Activated CD8-positive, alpha-beta memory T cell treated with anti-CD3 and anti-CD28 coated beads for 1 hour (primary cell): ENCODE measurements at places on chromosomes 1 and 21.

DNA sequence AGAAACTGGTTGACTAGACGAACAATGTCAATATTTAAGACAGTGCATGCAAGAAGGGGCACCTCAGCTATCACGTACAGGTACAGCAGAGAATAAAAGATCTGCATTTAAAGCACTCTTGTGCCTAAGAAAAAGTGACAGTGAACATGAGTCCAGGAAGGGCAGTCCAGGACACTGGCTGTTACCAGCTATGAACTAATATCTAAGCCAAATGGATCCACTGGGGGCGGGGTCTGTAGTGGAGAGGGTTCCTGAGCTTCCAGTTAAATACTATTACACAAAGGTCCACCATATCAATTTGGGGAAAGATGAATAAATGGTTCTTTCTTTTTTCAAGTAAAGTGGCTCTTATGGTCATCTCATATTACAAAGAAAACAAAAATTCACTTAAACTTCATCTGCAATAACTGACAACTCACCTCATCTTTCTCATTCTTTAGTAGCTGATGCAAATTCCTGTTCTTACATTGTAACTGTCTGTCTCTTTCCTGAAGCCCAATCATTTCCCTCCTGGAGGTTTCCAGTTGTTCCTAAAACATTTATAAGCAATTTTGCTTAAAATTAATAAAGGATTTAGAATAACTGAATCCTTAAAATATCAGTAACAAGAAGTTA lies 24.5 kb downstream of the SSX2IP start:
- no peak for DNase-seq

DNA sequence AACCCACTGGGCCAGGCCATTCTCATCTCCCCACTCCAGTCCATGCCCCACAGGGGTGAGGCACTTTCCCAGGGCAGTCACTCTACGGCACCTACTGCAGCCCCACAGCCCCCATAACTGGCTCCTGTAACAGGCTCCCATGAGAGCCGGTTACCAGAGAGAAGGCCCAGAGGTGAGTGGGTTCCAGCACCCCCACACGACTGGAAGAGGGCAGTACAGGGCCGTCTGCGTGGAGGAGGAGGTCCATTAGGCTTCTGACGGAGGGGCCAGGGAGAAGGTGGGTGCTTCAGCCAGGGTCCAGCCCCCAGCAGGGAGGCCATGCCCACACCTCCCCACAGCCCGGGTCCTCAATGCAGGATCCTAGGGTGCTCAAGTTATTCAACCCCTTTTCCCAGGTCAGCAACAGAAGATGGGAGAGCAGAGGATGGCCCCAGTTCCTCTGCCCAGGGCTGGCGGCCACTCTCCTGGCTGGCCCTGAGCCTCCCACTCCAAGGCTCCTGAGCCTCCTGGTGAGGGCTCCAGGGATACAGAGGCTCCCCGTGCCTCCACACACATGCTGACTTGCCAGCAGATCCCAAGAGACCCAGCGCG lies 1.6 kb downstream of the ACAP3 start:
- DNase-seq = no peak

DNA sequence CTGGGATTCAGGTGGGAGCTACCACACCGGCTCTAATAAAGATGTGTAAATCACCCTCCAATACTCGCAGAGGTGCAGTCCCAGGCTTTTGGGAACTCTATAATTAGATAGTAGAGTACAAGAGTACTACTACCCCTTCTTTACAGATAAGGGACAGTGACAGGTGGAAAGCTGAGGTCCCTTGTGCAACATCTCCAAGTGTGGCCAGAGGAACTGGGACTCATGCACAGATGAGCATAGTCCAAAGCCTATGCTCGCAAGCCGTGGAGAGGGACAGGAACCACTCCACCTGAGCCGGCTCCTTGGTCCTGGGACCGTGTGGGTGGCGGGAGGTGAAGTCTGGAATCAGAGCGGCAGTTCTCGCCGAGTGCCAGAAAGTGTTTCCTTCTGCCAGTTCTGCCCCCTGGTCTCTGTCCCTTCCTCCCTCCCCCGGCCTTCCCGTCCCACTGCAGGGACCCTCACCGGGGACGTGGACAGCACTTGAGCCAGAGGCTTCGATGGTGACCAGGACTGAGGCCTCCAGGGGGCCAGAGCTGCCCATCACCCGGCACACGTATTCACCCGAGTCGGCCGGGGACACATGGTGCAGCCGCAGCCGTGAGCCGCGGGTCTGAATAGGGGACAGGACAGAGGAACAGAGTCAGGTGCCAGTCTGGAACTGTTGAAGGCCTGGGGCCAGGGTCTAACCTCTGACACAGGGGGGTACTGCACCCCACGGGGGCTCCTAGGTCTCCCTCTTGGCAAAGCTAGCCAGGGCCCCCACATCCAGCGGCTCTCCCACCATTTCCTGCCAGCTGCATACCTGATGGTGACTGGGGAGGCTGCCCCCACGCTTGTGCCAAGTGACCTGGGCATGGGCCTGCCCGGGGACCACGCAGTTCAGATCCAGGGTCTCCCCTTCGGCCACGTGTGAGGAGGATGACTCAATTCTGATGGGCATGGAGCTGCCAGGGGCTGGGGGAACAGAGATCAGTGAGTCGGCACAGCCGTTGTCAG lies 33.9 kb downstream of the LDLRAD2 start:
- no peak for DNase-seq

DNA sequence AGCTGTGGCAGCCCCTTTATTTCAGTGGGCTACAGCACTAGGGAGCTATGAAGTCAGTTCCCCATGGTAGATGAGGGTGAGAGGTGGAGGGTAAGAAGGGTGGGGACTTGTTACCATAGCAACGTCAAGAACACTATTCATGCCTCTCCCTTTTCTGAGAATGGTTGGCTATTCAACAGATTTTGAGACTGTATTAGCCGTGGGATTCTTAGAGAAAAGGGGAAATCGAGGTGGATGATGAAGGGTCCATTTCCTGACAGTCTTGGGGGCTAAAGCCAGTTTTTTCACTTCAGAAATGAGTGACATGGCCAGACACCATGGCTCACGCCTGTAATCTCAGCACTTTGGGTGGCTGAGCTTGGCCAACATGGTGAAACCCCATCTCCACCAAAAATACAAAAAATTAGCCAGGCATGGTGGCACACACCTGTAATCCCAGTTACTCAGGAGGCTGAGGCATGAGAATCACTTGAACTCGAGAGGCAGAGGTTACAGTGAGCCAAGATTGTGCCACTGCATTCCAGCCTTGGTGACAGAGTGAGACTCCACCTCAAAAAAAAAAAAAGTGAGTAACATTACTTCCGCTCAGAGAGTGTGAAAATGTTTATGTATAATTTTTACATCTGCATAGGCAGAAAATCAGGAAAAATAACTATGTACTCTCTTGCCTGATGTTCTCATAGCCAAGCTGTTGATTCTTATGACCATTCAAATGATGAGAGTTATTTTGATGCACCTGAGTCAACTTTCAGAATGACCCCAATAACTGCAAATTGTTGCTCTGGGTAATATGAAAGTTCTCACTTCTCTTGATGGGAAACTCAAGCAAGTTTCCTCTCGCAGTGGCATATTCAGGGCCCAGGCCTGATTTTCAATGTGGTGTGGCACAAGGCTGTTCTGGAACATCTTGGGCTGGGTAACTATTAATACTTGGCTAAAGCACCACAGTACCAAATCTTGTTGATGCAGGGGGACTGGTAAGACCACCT lies 23.2 kb upstream of the RGSL1 start:
- no peak for DNase-seq

DNA sequence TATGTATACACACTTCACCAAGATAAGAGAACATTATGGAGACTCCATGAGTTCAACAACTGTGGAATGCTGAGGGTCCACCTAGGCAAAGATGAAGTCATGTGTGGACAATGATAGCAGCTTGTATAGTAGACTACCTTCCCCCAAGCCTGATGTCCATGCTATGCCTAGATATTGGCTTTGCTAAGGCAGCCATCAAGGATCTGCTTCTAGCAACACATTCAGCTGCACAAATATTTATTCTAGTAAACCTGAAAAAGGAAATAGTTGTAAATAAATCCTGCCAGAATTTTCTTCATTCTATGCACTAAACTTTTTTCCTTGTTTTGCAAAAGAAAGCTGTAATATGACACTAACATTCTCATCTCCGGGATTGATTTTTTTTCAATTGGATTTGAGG lies 7.0 kb upstream of the LPAR3 start:
- DNase-seq = no peak

DNA sequence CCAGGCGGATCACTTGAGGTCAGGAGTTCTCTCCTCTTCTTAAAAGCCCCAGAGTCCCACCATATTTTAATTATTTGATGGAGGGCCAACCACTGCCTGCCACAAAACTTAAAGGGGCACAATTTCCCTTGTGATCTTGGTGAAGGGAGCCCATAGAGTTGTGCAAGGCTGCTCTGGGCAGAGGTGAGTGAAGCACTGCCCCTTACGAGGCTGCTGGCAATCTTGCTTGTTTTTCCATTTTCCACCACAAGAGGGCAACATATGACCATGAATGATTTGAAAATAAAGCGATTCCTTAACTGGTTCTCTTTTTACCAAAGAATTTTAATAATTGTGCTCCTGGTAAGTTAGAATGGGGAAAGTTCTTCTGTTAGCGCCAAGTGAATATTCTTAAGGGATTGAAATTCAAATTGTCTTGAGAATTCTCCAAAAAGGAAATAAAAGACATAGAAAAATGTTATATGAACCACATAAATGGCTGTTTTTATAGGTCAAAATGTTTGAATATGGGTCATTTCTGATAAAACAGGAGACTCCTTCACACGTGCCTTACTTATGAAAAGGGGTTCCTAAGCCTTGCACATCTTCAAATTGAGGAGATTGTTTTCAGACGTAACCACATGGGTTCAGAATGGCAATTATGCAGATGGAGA lies 22.7 kb downstream of the PGM1 start:
- DNase-seq = peak; percentile 5

- DNase-seq = no peak
Observed at GRCh38 chr1:192104852-192105251, 53.4 kb upstream of the RGS18 start.

DNA sequence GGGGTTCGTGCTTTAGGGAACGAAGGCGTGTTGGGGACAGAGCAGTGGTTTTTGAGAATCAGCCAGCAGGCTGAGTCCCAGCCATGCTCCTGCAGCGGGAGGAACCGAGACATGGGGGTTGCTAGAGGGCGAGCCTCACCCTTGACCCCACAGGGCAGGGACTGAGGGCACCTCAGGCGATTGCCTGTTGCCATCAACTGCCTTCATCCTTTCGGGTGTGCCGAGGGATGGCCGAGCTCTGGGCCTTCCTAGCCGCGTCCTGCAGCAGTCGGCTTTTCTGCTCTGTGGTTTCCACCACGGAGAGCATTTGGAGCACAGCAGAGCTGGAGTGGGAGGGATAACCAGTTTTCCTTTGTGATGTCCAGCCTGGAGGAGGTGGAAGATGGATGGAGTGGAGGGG lies 13.3 kb downstream of the SPSB1 start:
- no peak for DNase-seq

DNA sequence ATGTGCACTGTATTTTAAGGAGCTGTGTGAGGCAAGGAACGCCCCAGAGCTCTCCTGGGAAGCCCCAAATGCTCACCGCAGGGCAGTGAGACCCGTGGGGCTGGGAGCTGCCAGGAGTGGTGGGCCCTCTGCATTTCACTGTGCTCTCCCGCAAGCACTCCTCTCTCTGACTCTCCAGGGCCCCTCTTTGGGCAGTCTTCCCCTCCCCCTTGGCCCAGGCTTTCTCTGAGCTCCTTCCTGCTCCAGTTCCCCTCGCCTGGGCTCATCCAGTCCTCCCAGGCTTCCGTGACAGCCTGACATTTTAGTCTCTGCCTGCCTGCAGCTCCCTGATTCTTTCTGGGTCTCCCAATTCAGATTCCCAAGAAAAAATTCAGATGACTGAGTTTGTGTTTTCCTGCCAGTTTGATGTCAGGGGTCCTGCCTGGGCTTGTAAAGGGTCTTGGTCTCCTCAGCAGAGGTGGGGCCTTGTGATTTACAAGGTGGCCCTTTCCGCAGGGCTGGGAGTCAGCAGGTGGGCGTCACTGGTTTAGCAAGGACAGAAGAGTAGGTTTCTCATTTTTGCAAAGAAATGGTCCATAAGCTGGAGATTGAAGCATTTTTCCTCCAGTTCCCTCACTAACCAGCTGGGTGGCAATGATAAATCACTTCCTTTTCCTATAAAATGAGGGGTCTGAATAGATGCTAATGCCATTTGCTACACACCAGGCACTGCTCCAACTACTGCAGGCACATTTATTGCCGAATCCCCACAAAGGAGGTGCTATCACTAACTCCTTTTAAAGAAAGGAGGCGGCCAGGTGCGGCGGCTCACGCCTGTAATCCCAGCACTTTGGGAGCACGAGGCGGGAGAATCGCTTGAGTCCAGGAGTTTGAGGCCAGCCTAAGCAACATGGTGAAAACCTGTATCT lies 1.9 kb upstream of the CA6 start:
- DNase-seq = no peak

DNA sequence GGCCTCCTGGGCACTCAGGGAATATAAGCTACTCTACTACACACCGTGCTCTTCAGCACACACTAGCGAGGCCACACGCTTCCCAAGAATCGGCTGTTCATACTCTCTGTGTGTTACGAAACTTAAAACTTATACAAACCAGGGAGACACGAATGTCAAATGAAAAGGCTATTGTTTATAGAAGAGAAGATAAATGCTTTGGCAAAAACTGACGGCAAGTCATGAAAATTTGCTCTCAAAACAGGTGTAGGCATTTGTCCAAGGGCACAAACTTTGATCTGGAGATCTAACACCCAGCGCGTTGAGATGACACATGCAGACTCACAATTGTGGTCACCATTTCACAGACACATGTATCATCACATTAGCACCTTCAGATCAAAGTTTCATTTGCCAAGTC lies 46.1 kb downstream of the USP48 start:
- no peak for DNase-seq

- no peak for DNase-seq
Observed at GRCh38 chr1:203177036-203177405, 1.4 kb upstream of the MYBPH start.

DNA sequence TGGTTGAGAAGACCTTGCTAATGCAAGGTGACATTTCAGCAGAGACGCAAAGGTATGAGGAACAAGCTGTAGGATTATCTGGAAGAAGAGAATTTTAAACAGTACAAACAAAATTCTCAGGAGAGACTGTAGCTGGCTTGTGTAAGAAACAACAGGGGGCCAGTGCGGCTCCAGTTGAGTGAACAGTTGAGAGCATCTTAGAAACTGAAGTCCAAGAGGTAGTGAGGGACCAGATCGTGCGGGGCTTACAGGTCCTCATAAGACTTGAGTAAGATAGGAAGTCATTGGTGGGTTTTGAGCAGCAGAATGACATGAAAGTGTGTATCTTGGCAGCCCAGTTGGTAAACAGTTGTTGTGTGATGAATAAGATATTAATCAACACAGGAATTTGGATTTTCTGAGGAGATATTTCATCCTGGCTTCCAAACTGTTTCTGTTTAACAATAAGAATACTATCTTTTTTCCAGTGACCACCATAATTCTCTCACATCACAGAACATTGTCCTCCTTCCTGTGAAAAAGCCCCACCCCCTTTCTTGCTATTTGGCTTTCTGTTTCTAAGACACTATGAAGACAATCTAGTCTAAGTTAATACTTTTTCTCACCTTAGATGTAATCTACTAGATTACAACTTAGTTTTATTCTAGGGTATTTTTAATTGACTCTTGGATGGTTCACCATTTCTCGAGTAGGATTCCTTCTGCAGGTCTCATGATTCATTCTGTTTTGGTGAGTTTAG lies 62.4 kb downstream of the SASS6 start:
- DNase-seq = no peak

- no peak for DNase-seq
Observed at GRCh38 chr1:15680561-15681348, 3.4 kb upstream of the PLEKHM2 start.
